Progenitor cell of endocrine pancreas (in vitro differentiated cells): ENCODE measurements at places on chromosomes 5 and 9.

DNA sequence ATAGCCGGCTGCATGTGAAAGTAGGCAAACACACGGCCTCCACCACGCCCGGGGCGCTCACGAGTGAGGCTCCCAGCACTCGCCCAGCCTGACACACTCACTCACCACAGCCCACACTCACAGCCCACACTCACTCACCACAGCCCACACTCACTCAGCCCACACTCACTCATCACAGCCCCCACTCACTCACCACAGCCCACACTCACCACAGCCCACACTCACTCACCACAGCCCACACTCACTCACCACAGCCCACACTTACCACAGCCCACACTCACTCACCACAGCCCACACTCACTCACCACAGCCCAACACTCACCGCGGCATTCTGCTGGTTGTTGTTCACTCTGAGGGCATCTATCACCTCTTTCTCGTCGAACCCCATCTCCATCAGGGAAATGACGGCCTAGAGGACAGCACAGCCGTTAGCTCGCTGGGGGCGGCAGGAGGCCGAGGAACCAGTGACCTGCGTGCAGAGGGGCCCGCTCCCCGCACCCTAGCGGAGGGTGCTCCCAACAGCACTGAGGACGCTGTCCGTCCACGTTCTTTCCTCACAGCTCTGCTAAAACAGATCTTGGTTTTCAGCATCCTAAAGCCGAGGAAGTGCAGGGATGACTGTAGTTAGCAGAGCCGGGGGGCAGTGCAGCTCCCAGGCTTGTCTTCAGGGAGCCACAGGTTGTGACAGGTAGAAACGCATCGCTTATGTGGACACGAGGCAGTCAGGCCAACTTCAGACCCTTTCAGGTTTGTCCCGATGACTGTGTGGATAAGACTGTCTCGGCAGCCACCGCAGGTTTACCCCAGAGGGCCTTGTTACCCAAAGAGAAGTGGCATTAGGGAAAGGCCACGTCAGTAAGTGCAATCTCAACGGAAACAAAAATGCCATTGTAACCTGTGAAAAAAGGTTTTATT lies 21.6 kb downstream of the UBAC1 start:
- DNase-seq = no peak

DNA sequence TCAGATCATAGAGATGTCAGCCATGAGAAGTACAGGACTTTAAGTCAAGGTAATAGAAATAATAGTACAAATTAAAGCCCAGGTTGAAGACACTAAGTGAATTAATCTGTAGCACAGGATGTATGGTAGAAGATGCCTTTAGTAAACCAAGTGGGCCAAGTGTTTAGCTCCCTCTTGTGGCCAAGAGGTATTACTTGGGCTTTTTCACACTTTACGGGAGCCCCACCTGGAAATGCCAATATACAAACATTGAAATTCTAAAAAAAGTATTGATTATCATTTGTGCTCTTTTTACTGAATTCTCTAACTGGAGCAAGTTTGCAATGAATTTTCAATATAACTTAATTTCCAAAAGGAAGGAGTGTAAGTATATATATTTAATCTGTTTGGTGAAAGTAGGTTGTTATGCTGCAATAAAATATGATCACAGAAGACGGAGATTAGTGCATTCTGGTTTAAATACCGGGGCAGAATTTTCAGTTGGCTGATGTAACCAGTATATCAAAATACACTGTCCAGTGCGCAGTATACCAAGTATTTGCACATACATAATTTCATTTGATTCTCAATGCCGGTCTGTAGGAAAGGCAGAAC lies 84.7 kb downstream of the PARP8 start:
- no peak for DNase-seq

DNA sequence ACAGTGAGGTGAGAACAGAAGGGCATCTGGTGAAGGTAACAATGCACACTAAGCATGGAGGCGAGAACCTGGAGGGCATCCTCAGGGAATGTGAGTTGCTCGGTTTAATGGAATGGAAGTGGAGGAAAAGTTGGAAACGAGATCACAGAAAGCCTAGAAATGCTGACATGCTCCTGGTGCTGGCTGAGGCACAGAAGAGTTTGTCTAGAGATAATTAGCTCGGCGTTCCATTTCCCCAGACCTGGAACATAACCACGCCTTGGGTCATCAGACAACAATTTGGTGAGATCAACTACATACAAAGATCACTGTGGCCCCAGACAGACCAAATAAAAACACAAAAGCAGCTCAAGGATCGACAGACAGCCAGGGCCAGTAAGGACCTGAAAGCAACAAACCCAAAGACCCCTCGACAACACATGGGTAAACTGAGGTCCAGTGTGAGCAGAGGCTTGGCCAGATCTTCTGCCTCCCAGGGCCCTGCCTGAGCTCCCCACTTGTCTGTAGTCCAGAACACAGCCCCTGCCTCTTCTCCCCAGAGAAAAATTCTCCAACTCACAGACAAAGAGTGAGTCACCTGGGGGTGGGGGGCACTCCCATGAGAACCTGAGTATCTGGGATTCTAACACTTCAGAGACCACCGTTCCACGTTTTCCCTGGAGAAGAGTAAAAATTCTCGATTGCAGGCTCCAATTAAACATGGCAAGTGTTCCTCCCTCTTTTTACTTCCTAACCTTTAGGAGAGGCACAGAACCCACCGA lies 52.5 kb downstream of the SHB start:
- no peak for DNase-seq

GRCh38 chr9:4781408-4781807 lies 11.3 kb upstream of the RCL1 start:
- DNase-seq = no peak

GRCh38 chr5:22850981-22851380 lies 2.2 kb downstream of the CDH12 start:
- DNase-seq = no peak

GRCh38 chr5:115423541-115423940 lies 121.0 kb downstream of the FEM1C start:
- no peak for DNase-seq

GRCh38 chr5:176342766-176343458 lies 18.7 kb downstream of the KIAA1191 start:
- DNase-seq = no peak

DNA sequence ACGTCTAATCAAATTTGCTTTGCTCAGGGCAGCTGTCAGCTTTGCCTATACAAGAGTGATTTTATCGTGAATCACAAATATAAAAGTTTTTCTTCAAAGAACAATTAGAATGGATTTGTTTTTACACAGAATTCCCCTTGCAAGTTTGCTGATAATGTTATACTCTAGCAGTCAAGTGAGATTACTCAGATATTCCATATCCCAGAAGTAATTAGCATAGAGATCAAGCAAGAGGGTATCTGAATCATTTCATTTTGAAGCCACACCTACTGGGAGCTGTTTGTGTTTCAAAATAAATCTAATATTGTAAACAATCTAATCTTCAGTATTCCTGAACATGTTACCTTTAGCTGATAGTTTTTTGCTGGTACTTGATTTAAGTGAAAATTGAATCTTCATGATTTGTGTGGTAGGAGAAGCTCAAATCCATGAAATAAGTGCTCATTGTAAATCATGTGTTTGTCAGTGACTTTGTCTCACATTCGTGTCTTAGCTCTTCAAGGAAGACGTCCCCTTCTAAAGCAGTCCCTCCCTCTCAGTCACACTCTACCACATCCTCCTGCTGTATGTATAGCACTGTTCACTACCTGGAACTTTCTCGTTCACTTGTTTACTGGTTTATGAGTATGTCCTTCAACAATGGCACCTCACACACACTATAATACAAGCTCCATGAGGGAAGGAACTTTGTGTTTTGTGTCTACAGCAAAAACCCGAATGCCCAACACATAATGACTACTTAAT lies 3.3 kb upstream of the TTC39B start:
- no peak for DNase-seq
